ENCODE measurements at places on chromosomes 13 and 19.

DNA sequence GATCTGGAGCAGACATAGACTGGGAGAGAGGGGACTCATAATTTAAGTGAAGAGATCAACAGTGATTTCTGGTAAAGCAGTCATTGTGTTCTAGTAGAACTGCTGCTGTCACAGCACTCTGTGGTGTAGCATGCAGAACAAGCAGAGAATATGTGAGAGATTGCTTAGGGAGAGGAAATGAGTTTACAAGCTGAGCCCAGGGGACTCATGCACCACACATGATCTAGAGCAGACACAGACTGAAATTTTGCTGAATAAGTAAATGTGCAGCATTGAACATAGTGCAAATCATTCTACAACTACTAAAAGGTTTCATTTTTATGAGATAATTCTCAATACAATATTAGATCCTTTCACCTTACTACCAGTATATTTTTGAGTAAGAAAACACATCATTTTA is 125.7 kb downstream of the MYO16 start:
- DNase-seq, result no peak

DNA sequence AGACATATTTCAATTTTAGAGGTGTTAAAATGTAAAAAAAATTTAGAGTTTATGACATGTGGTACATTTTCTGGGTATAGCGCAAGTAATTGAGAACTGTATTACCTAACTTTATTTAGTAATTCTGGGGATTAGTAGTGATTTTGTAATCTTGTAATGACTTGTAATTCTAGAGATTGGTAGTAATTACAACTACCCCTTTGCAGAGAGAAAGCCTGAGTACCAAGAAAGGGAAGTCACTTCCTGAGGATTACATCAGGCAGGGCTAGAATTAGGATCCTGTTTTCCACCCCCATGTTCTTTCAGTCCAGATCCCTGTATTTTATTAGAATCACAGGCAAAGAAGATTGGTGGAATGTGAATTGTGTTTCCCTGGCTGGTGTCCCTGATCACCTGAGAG is 274.9 kb downstream of the KCNRG start:
- DNase-seq, result no peak

- peak; percentile 48 for DNase-seq
Observed at GRCh38 chr13:32737111-32737571, 150.9 kb downstream of the PDS5B start.

GRCh38 chr19:55305491-55305890 is 19.6 kb downstream of the TMEM150B start:
- peak; percentile 47 for DNase-seq

DNA sequence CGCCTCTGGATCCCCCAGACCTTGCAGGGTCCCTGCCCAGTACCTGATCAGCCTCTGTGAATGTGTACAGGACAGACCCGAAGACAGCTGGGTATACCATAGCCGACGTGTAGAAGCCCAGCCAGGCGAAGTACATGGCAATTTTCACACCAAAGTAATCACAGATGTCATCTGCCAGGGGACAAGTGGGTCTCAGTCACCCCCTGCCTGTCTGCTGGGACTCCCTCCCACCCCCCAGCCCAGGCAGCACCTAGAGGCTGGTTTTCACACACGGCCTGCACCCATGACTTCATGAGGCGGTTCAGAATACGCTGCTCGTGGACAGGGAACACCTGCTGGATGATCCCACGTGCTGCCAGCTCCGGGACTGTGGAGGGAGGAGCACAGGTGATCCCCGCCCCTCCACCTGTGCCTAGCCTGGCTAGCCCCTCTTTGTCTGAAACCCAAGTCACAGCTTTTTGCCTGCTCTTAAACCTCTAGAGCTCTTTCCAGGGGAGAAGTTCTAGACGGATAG is 3.6 kb downstream of the ANO8 start:
- no peak for DNase-seq

- DNase-seq, result no peak
Observed at GRCh38 chr13:81116461-81117282, 775.7 kb upstream of the SPRY2 start.

GRCh38 chr13:87535911-87536310 is 135.3 kb upstream of the SLITRK5 start:
- DNase-seq, result no peak

DNA sequence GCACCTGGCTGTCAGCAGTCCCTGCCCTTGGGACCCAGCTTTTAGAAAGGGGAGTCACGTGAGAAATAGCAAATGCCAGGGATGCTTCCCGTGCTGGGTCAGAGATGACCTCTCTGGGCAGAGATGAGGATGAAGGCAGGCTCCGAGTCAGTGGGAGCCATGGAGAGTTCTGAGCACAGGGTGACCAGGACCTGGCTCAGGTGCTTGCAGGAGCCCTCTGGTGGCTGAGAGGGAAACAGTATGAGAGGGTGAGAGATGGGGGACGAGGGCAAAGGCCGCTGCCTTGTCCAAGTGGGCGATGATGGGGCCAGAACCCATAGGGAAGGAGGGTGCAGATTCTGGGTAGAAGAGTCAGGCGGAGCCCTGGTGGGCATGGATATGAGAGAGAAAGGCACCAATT is 15.8 kb downstream of the TMED1 start:
- DNase-seq, result no peak

GRCh38 chr19:1283207-1283916 is 2.3 kb upstream of the EFNA2 start:
- no peak for DNase-seq

GRCh38 chr19:19559931-19560330 is 21.9 kb downstream of the CILP2 start:
- no peak for DNase-seq

DNA sequence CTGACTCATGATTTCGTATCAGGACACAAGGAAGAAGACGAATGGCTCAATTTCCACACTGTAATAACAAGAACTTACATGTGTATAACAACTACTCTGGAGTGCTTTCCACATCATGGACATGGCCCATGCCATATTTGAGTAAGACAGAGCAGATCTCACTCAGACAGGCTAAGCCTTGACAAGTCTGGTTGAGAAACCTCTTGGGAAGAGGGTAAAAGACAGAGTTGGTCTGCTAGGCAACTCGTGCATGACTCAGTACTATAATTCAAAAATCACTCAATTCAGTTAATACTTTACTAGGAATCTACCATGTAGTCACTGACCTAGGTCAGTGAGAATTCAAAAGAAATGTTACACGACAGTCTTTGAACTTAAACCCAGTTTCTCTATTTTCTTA is 5.7 kb upstream of the THSD1 start:
- DNase-seq, result no peak

GRCh38 chr19:34259367-34260095 is 5.2 kb downstream of the GARRE1 start:
- DNase-seq, result no peak

DNA sequence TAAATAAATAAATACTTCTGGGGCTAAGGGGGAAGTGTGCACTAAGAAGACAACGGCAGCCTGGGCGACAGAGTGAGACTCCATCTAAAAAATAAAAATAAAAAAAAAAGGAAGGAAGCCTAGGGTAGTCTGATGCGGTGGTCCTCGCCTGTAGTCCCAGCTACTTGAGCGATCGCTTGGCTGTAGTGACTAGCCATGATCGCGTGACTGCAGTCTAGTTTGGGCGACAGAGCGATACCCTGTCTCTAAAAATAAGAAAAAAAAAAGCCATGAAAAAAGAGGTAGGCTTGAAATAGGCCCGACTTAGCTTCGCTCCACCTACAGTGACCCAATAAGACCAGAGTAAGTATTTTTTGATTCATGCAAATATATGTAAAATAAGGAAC is 661 bp upstream of the BABAM1 start:
- no peak for DNase-seq

- no peak for DNase-seq
Observed at GRCh38 chr19:17495639-17496296, 15.7 kb upstream of the PGLS start.

GRCh38 chr13:102901615-102902305 is 55.9 kb downstream of the ERCC5 start:
- no peak for DNase-seq

DNA sequence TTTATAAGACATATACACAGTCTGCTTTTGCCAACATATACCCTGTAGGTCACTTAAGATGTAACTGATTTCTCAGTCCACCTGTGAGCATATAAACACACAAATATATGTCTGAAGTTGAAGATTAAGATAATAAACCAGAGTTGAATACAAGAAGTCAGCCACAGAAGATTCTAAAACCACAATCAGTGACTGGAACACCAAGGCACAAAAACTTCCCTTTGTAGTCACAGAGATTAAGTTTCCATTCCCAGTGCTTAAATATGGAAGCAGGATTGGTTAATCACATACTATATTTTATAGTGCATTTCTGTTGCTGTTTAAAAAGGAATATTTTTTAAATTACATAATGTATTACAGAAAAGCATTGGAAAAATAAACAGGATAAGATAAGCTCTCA is 39.9 kb downstream of the MTMR6 start:
- no peak for DNase-seq

- peak; percentile 90 for DNase-seq
Observed at GRCh38 chr19:1882089-1882785, 3.1 kb downstream of the ABHD17A start.

GRCh38 chr19:56112313-56112709 is 8.8 kb downstream of the ZNF787 start:
- DNase-seq, result no peak
